ENCODE measurements at places on chromosomes 2 and 18. TPM values are rescaled to one million over a fixed set of nuclear protein-coding genes. Genes with fewer than 3 reads are reported as not detected.
A peak's percentile ranks its signal among the peaks of the same experiment; 100 is the strongest.

- H3K27ac ChIP-seq, result no peak overlapping the region
- no peaks in the 10 kb centered on the region for H3K36me3 ChIP-seq
- no peaks in the 10 kb centered on the region for H3K4me1 ChIP-seq
- DNase-seq, result no peak
- no peak overlapping the region for H3K4me3 ChIP-seq
- H3K27me3 ChIP-seq, result no peaks in the 10 kb centered on the region
Observed at GRCh38 chr2:113178891-113179290, 5.1 kb downstream of the PSD4 start.

- H3K4me3 ChIP-seq, result no peak overlapping the region
- no peaks in the 10 kb centered on the region for H3K27me3 ChIP-seq
- H3K27ac ChIP-seq, result no peak overlapping the region
- H3K4me1 ChIP-seq, result no peaks in the 10 kb centered on the region
- no peak for DNase-seq
Observed at GRCh38 chr18:58476022-58476421, 152.9 kb downstream of the ALPK2 start.

GRCh38 chr2:144999071-144999875 lies 479.4 kb upstream of the ZEB2 start:
- H3K27ac ChIP-seq, result no peak overlapping the region
- no peaks in the 10 kb centered on the region for H3K27me3 ChIP-seq
- no peak overlapping the region for H3K4me3 ChIP-seq
- DNase-seq, result no peak
- H3K36me3 ChIP-seq, result no peaks in the 10 kb centered on the region
- H3K4me1 ChIP-seq, result no peaks in the 10 kb centered on the region

DNA sequence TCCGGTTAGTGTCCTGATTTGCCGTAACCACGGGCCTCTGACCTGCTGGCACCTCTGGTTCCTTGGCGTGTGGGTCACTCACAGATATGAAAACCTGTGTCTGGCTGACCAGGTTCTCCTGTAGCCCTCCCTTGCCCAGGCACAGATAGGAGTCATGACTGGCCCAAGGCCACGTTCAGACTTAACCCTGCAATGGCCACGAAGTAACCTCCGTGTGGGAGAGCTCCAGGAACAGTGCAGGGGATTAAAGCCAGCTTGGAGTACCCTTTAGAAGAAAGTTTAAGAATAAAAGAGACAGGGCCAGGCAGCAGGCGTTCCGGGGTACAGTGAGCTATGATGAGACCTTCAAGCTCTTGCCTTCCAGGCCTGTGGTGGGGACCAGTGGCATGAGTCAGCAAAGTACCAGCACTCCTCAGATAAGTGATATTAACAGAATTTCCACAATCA lies 25.5 kb downstream of the CENPO start:
- H3K27me3 ChIP-seq, result no peaks in the 10 kb centered on the region
- no peak for DNase-seq
- peaks cover 21% of the 10 kb centered on the region for H3K36me3 ChIP-seq

DNA sequence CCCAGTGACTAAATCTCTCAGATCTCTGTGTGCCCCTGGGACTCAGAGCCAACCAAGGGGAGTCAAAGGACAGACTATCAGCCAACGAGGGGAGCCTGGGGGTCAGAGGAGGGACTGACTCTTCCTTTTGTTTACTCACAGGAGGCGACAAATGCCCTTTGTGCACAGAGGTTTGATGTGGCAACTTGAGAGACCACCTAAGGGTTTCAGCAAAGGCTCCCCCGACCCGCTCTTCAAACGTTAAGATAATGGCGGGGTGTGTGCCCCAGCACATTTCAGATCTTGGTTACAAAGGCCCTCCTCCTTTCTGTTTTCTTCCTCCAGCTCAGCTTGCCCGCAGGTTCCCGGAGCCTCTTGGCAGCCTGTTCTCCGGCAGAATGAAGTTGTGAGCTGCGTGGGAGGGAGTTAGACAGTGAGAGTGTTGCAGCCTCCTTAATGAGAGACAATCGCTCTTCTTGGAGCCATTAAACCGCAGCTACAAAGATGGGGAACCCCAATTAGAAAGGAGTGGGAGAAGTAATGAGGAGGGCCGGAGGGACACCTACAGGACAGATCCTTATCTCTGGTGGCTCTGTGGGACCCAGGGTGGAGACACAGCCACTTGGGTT lies 76.2 kb downstream of the KIAA2012 start:
- peak; percentile 80 for DNase-seq
- no peaks in the 10 kb centered on the region for H3K27me3 ChIP-seq
- H3K4me1 ChIP-seq, result no peaks in the 10 kb centered on the region
- no peak overlapping the region for H3K4me3 ChIP-seq

DNA sequence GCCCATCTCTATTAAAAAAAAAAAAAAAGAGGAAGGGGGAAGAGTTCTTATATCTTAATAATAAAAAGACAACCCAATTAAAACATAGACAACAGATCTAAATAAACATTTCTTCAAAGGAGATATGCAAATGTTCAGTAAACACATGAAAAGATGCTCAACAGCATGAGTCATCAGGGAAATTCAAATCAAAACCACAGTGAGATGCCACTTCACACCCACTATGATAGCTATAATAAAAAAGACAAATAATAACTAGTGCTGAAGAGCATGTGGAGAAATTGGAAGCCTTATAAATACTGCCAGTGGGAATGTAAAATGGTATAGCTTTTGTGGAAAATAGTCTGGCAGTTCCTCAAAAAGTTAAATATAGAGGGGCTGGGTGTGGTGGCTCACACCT lies 61.5 kb upstream of the CYP20A1 start:
- no peaks in the 10 kb centered on the region for H3K27me3 ChIP-seq
- peaks cover 33% of the 10 kb centered on the region for H3K36me3 ChIP-seq
- H3K4me1 ChIP-seq, result no peaks in the 10 kb centered on the region
- H3K4me3 ChIP-seq, result no peak overlapping the region
- H3K27ac ChIP-seq, result no peak overlapping the region

DNA sequence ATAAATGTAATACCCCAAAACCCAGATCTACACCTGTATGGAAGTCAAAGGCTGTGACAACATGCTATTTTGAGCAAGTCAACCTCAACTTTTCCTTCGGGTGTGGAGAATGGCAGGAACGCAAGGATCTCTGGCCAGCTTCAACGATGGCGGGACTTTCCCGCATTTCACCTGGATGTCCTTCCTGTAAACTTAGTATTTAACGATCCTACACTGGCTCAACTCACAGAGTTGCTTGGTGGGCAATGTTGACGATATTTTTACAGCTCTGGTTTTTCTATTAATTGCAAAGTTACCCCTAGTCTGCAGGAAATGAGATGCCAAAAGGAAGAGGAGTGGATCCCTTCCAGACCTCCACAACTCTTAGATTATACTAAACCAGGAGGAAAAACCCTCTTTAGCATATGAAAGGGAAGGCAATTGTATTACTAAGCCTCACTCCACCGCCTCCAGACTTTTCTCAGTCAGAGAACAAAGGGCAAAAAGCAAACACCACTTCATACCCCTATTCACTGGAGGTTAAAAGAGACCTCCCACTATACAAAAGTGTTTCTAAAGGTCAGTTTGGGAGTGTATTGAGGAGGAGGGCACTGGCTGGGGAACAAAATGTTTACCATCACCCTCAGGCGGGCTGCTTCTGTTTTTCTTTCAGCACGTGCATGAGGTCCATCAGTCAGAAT lies 56.5 kb upstream of the ACVR1 start:
- H3K36me3 ChIP-seq, result no peaks in the 10 kb centered on the region
- no peak overlapping the region for H3K4me3 ChIP-seq
- no peak overlapping the region for H3K27ac ChIP-seq
- no peaks in the 10 kb centered on the region for H3K27me3 ChIP-seq
- peak; percentile 27 for DNase-seq

DNA sequence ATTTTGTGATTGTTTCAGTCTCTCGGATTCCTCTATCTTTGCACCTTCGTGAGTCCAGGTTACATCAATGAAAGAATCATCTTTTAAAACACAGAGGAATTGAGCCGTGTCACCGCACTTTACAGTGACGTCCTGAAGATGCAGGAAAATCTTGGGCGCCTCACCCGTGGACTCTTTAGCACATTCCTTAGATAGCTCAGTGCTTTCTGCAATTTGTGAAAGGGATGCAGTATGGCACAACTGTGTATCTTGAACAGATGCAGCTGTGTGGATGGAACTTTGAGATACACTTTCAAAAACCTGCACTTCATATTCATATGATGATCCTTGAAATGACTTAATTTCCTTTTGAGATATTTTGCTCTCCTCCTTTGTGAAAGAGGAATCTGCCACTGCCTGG lies 50.9 kb downstream of the TTN start:
- no peak overlapping the region for H3K27ac ChIP-seq
- DNase-seq, result no peak
- no peaks in the 10 kb centered on the region for H3K36me3 ChIP-seq
- no peaks in the 10 kb centered on the region for H3K4me1 ChIP-seq

DNA sequence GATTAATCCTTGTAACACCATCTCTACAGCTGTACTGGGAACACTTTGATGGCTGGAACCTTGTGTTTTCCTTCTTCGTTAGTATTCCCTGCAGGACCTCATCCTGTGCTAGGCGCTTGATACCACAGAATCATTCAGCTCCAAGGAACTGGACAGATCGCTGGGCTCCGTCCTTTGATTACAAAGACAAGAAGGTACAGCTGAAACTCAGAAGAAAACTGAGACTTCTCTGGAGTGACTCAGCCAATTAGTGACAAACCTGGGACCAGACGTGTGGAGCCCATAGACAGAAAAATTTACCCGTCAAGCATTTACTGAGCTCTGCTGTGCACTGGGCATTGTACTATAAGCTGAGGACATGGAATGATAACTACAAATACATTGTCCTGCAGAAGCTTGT lies 67.3 kb downstream of the NCKAP5 start:
- no peaks in the 10 kb centered on the region for H3K36me3 ChIP-seq
- DNase-seq, result no peak
- peaks cover 7% of the 10 kb centered on the region for H3K4me1 ChIP-seq
- H3K27me3 ChIP-seq, result no peaks in the 10 kb centered on the region
- H3K4me3 ChIP-seq, result no peak overlapping the region
- H3K27ac ChIP-seq, result no peak overlapping the region

DNA sequence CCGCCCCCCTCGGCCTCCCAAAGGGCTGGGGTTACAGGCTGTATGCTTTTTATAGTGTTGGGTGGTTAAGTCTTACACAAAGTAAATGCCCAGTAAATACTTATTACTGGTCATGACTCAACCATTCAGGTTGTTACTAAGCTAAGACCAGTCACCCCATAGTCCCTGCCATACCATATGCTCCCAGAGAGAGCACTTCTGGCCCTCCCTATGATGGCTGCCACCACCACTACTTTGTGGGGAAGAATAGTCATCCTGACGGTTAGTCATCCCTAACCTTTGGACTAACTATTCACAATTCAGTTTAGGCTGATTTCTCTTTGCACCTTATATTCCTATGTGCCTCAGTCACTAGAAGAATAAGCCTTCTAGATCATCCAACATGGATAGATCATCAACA lies 42.0 kb upstream of the MSH2 start:
- H3K4me3 ChIP-seq, result no peak overlapping the region
- no peaks in the 10 kb centered on the region for H3K4me1 ChIP-seq
- DNase-seq, result no peak
- no peaks in the 10 kb centered on the region for H3K36me3 ChIP-seq
- H3K27me3 ChIP-seq, result no peaks in the 10 kb centered on the region
- no peak overlapping the region for H3K27ac ChIP-seq

DNA sequence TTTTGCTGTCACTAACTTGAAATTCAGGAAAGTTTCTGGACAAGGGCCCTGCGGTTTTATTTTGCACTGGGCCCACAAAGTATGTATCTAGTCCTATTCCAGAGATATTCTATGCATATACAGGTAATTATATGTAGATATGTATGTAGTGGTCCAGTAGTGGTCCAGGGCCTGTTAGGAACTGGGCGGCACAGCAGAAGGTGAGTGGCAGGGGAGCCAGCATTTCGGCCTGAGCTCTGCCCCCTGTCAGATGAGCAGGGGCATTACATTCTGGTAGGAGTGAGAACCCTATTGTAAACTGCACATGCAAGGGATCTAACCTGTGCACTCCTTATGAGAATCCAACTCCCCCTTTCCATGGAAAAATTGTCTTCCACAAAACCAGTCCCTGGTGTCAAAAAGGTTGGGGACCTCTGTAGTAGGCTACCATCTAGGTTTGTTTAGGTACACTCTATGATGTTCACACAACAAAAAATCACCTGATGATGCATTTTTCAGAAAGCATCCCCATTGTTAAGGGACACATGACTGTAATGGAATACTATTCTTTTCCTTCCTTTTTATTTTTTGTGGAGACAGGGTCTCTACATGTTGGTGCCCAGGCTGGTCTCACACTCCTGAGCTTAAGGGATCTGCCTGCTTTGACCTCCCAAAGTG lies 2.8 kb upstream of the PPP4R3B start:
- peaks cover 8% of the 10 kb centered on the region for H3K4me1 ChIP-seq
- H3K27me3 ChIP-seq, result no peaks in the 10 kb centered on the region
- H3K36me3 ChIP-seq, result peaks cover 1% of the 10 kb centered on the region

DNA sequence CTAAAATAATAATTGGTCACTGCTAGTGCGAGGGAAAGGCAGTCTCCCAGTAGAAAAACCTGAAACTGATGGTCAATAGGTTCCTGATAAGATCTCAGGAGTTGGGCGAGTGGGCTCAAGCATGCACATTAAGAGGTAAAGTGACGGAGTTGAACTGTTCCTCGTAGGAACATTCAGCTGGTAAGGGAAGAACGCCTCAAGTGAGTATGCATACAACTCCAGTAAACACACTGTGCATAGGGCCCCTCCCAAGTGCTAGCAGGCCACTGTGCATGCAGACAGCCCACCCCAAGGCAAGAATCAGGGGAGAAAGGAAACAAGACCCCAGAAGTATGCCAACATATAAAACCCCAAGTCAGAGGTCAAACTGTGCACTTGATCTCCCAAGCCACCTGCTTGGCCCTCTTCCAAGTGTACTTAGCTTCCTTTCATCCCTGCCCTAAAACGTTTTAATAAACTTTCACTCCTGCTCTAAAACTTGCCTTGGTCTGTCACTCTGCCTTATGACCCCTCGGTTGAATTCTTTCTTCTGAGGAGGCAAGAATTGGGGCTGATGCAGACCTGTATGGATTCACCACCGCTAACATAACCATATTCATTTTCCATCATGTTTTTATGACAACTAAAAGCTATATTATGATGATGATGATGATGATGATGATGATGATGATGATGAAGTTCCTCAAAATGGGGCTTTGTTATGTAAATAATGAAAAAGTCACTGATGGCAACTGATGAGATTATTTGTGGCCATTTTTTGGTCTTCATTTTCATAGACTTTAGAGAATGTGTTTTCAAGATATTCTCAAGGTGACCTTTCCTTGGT lies 118.0 kb upstream of the RAB27B start:
- H3K4me3 ChIP-seq, result no peak overlapping the region
- no peak overlapping the region for H3K27ac ChIP-seq
- H3K27me3 ChIP-seq, result no peaks in the 10 kb centered on the region

GRCh38 chr18:8307960-8308359 lies 301.3 kb upstream of the RAB12 start:
- H3K27me3 ChIP-seq, result no peaks in the 10 kb centered on the region
- no peaks in the 10 kb centered on the region for H3K4me1 ChIP-seq
- H3K4me3 ChIP-seq, result no peak overlapping the region
- no peak for DNase-seq
- no peak overlapping the region for H3K27ac ChIP-seq
- peaks cover 6% of the 10 kb centered on the region for H3K36me3 ChIP-seq

GRCh38 chr2:174630107-174630506 lies 32.5 kb upstream of the WIPF1 start:
- no peak for DNase-seq
- H3K27ac ChIP-seq, result no peak overlapping the region
- peaks cover 3% of the 10 kb centered on the region for H3K36me3 ChIP-seq
- H3K4me3 ChIP-seq, result no peak overlapping the region

The RSAD2 gene
- 4.5 TPM for total RNA-seq

The R3HDM1 gene
- total RNA-seq, result 31.8 TPM

The C2orf92 gene
- total RNA-seq, result 7.3 TPM

The POTEC gene
- not detected for total RNA-seq

The LIMS3 gene
- 1.5 TPM for total RNA-seq

The HOXD13 gene
- not detected for total RNA-seq

The UGT1A4 gene
- 1.1 TPM for total RNA-seq

The SKA1 gene
- total RNA-seq, result 0.31 TPM

The PTGR3 gene
- total RNA-seq, result 36.8 TPM

All from kidney (tissue), 22 donors.